Aorta (tissue), 5 donors: ENCODE measurements at places on chromosomes 6 and 20. TPM values are rescaled to one million over a fixed set of nuclear protein-coding genes. Genes with fewer than 3 reads are reported as not detected.

DNA sequence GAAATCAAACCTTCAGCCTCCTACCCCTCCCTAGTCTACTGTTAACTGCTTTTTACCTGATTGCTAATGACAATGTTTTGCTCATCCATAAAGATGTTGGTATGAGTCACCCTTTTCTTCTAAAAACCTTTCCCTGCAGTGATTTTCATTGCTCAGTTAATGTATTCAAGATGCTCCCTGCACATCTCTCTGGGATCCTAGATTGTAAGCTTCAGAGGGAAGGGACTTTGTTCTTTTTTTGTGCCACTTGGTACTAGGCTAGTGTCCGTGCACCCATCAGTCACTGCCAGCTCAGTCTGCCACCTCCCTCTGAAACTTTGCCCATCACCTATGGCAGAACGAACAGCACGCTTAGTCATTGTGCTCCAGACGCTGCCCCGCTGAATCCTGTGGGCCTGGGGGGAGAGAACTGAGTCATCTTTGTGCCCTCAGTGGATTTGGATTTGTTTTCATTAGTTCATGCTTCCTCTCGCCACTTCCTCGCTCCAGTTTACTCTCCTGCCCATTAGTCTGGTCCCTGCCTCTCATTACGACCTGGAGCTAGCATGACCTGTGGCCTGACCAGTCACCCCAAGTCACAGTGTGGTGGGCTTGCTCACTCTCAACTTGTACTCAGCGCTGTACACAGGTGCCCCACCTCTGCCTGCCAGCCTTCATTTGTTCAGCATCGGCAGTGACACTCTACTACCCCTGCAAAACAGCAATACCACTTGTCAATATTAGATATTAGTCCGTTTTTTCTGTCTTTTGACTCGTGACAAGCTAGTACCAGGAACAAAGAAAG is 78.0 kb upstream of the TMEM181 start:
- no peaks in the 10 kb centered on the region for H3K27me3 ChIP-seq
- peaks cover 9% of the 10 kb centered on the region for H3K36me3 ChIP-seq
- no peaks in the 10 kb centered on the region for H3K4me1 ChIP-seq

GRCh38 chr6:134984821-134985220 is 34.9 kb upstream of the ALDH8A1 start:
- H3K4me1 ChIP-seq = no peaks in the 10 kb centered on the region
- no peak overlapping the region for H3K27ac ChIP-seq
- no peak for DNase-seq
- peaks cover 2% of the 10 kb centered on the region for H3K36me3 ChIP-seq
- H3K4me3 ChIP-seq = no peak overlapping the region

- no peak for DNase-seq
- H3K27ac ChIP-seq = no peak overlapping the region
- H3K4me1 ChIP-seq = no peaks in the 10 kb centered on the region
- no peaks in the 10 kb centered on the region for H3K36me3 ChIP-seq
Observed at GRCh38 chr6:169274781-169275180, 21.1 kb upstream of the THBS2 start.

GRCh38 chr6:75171986-75172385 is 33.9 kb downstream of the COL12A1 start:
- no peaks in the 10 kb centered on the region for H3K27me3 ChIP-seq
- no peaks in the 10 kb centered on the region for H3K36me3 ChIP-seq
- no peak overlapping the region for H3K27ac ChIP-seq
- no peak for DNase-seq
- H3K4me1 ChIP-seq = no peaks in the 10 kb centered on the region

The XKR7 gene
- total RNA-seq = not detected

The DLL1 gene
- 30.5 TPM for total RNA-seq

The TNXB gene
- total RNA-seq = 441 TPM

The RAD21L1 gene
- not detected for total RNA-seq

The MYCT1 gene
- total RNA-seq = 11.9 TPM

The TMEM217 gene
- 2.2 TPM for total RNA-seq

The TRAPPC3L gene
- total RNA-seq = 0.36 TPM
